Mesothelial cell of epicardium (in vitro differentiated cells): ENCODE measurements at places on chromosomes 3 and 15.

DNA sequence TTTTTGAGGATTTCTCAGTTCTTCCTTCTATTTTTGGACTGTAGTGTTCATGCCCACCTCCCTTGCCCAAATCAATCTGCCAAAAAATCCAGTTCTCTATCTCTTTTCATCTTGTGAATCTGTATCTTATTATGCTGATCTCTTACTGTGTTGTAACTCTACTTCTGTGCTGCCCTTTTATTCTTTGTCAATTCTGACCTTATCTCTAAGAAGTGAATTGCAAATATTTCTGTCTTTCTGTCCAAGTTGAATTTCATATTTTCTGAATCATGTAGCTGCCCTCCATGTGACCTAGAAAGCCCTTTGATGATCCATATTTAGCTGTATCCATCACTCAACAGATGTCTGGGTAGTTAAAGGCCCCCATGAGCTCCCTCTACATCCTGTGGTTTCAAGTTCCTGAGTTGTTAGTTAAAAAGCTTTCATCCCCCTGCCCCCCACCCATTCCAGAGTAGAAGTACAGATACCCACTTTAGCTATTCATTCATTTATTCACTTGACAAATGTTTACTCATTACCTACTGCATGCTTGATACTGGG lies 33.6 kb upstream of the ETV5 start:
- no peak for DNase-seq
- no peaks in the 10 kb centered on the region for H3K36me3 ChIP-seq
- no peak overlapping the region for H3K4me3 ChIP-seq
- peaks cover 23% of the 10 kb centered on the region for H3K4me1 ChIP-seq
- no peaks in the 10 kb centered on the region for H3K27me3 ChIP-seq

- H3K36me3 ChIP-seq: peaks cover 12% of the 10 kb centered on the region
- no peak for DNase-seq
- H3K27me3 ChIP-seq: no peaks in the 10 kb centered on the region
- peaks cover 16% of the 10 kb centered on the region for H3K4me1 ChIP-seq
- peak overlapping the region; percentile 99 for H3K4me3 ChIP-seq
Observed at GRCh38 chr15:34102175-34102925, 467 bp downstream of the PGBD4 start.

DNA sequence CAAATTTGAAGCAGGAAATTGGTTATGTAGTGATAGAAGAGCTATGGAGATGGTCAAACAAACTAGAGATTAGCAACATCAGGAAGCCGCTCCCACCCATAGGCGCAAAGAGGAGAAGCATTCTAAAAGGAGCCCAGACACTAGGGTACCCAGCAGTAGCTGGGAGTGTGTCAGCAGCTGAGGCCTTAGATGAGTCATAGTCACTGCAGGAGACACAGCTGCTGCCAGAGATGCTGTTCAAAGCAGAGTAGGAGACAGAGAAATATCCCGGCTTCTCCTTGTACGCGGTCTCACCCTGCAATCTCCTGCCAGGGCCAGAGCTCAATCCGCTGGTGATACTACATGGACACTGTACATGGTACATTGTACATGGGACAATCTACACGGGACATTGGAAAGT lies 61.9 kb downstream of the VGLL3 start:
- H3K27me3 ChIP-seq: no peaks in the 10 kb centered on the region
- H3K36me3 ChIP-seq: no peaks in the 10 kb centered on the region
- peaks cover 21% of the 10 kb centered on the region for H3K4me1 ChIP-seq
- H3K4me3 ChIP-seq: no peak overlapping the region
- no peak for DNase-seq

- H3K4me1 ChIP-seq: peaks cover 43% of the 10 kb centered on the region
- no peak overlapping the region for H3K27ac ChIP-seq
Observed at GRCh38 chr3:193962986-193963685, 172.8 kb upstream of the HES1 start.

- no peaks in the 10 kb centered on the region for H3K27me3 ChIP-seq
- H3K4me3 ChIP-seq: no peak overlapping the region
- no peaks in the 10 kb centered on the region for H3K4me1 ChIP-seq
- H3K36me3 ChIP-seq: peaks cover 3% of the 10 kb centered on the region
Observed at GRCh38 chr15:58678683-58679082, 70.8 kb downstream of the ADAM10 start.

- peak overlapping the region; percentile 81 for H3K27ac ChIP-seq
- H3K4me1 ChIP-seq: peaks cover 22% of the 10 kb centered on the region
- peaks cover 27% of the 10 kb centered on the region for H3K36me3 ChIP-seq
- no peak overlapping the region for H3K4me3 ChIP-seq
Observed at GRCh38 chr3:125322166-125322565, 53.0 kb downstream of the ZNF148 start.

- no peaks in the 10 kb centered on the region for H3K36me3 ChIP-seq
- H3K4me3 ChIP-seq: no peak overlapping the region
- H3K27ac ChIP-seq: peak overlapping the region; percentile 87
- no peak for DNase-seq
- H3K27me3 ChIP-seq: no peaks in the 10 kb centered on the region
Observed at GRCh38 chr3:170802164-170803151, 67.5 kb downstream of the RPL22L1 start.
